ENCODE measurements at places on chromosomes 12 and 14. TPM values are rescaled to one million over a fixed set of nuclear protein-coding genes. Genes with fewer than 3 reads are reported as not detected.

The SYT10 gene
- not detected for total RNA-seq

The TMEM63C gene
- total RNA-seq, result 5.7 TPM

The DIO2 gene
- total RNA-seq, result 0.10 TPM

The MANSC4 gene
- not detected for total RNA-seq

The GUCY2C gene
- not detected for total RNA-seq

DNA sequence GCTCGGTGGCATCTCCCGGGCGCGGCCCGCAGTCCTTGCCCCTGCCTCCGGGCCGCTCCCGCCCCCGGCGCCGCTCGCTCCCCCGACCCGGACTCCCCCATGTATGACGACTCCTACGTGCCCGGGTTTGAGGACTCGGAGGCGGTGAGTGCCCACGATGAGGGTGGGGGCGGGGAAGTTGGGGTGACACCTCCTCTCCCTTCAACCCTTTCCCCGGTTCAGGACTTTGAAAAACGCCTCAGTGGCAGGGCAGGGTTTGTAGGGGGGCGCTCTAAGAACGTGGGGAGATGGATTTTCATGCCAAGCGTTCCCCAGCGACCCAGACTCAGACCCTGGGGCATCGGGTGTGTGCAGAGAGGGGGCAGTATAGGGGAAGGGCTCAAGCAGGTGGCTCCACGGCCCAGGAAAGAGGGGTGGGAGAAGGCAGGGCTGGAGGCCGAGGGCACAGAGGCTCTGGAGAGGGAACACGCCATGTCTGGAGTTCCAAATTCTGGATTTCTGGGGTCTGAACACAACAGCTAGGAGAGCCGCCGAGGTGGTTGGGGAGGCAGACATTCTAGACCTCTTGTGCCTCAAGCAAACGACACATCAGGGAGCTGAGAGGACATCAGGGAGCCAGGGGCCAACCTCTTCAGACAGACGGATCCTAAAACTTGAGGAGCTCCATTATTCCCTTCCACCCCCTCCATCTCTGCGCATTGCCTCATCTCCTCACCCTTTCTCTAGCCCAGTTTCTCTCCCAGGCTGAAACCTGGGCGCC lies 715 bp downstream of the CACNB3 start:
- DNase-seq, result no peak
